Activated CD8-positive, alpha-beta memory T cell treated with anti-CD3 and anti-CD28 coated beads for 4 hours (primary cell): ENCODE measurements at places on chromosomes 11 and 22.

GRCh38 chr11:10050561-10050960 lies 243.5 kb downstream of the SBF2 start:
- no peak for DNase-seq

GRCh38 chr11:82792319-82792718 lies 58.7 kb upstream of the FAM181B start:
- no peak for DNase-seq

DNA sequence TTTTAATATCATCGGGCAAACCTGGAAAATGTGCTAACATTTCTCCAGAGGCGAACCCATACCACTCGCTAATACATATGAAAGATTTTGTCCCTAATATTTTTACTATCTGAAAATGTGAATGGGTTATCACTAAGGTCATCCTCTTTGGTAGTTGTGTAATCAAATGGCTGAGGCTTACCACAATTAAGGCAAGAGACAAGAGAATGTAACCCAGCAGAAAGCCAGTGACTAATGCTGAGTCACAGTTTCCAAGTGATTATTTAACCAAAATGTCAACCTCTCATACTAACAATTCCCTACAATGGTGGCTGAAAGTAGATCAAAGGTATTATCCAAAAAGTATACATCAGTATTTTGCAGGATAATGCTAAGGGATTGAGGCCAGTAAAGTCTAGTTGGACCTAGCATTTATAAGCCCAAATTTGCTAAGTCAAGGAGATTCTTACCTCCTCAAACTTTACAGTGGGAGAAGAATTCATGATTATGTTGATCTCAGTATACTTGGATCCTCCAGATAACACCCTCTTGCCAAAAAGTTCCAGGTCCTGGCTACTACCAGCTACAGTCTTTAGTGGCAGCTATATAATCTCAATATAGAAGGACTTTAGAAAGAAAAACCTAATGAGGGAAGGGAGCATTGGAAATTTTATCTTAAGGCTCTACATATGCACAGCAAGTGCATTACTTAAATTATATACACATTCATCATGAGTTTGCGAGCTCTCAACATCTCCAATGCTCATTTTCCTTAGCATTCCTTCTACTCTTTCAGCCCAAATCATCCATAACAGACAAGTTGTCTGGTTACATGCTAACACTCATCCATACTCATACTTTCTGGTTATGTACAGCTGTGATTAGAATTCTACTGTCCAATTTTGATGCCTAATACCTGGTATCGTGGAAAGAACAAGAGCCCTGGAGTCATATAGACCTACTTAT lies 25.4 kb downstream of the SIK3 start:
- DNase-seq, result no peak

DNA sequence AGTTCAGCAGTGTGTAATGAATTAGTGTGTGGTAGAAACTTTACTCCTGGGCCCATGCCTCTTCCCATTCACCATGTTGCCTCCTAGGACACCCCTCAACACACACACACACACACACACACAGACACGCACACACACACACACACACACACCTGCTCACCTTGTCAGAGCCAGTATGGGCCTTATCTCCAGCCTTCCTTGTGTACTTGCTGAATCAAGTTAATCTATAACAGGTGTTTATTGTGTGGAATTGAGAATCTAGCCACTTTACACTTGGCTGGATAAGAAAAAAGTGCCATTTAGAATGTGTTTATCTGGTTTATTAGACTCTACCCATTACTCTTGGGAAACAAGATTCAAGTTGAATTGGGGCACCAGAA lies 14.5 kb upstream of the ZDHHC13 start:
- DNase-seq, result no peak

DNA sequence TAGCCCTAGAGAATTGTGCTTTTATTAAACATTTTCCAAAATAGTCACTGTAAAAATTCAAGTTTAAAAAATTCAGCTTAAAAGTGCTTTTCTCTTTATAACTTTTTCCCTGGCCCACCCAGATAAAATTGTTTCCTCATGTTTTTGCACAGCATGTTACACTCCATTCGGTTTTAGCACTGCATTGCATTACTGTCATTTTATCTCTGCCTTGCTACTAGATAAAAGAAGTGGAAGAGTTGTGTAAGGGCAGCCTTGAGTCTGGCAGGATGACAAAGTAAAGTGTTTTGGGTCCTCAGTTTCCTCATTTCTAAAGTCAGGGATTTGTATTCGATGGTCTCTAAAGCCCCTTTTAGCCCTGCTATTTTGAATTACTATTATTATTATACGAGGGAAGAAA lies 99.8 kb downstream of the ATM start:
- DNase-seq, result no peak

- no peak for DNase-seq
Observed at GRCh38 chr11:96033095-96033494, 109.2 kb upstream of the MTMR2 start.

DNA sequence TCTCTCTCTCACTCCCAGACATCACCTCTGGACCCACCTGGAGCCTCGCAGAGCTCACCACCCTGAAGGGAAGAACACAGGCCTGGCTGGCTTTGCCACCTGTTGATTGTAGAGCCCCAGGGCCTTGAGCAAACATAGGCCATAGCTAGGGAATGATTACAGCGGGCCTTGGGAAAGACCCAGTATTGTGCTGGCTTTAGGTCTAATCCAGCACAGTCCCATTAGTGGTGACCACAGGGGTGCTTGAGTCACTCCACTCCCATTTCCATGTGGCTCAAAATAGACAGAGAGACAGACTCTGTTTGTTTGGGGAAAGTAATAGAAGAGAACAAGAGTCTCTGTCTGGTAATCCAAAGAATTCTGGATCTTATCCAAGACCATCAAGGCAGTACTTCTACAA lies 42.7 kb upstream of the FAM181B start:
- DNase-seq, result no peak

GRCh38 chr22:26259510-26259909 lies 90.2 kb downstream of the SEZ6L start:
- DNase-seq, result no peak

DNA sequence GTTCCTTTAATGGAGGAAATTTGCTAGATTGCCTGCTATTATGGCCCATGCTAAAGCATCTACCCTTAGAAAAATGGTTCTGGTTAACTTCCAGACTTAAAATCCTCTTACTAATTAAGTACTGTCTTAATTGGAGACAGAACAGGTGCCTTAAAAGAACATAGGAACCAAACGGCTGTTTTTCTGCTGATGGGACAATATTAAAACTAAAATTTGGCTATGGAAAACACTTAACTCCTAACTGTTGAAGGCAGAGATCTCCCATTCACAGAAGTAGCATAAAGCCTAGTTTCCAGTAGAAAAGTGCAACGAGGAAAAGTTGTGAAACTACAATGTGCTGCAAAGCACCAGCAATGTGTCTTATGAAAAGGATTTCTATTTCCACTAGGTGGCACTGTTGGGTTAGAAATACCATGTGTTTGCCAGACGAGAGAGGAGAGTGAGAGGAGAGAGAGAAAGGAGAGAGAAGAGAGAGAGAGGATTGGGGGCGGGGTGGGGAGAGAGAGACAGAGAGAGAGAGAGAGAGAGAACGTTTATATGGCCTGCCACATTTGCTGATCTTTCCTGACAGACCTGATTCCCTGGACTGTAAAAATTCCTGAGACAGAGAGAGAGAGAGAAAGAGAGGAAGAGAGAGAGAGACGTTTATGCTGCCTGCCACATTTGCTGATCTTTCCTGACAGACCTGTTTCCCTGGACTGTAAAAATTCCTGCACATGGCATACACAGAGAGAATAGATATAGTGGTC lies 51.5 kb downstream of the FAM181B start:
- no peak for DNase-seq

DNA sequence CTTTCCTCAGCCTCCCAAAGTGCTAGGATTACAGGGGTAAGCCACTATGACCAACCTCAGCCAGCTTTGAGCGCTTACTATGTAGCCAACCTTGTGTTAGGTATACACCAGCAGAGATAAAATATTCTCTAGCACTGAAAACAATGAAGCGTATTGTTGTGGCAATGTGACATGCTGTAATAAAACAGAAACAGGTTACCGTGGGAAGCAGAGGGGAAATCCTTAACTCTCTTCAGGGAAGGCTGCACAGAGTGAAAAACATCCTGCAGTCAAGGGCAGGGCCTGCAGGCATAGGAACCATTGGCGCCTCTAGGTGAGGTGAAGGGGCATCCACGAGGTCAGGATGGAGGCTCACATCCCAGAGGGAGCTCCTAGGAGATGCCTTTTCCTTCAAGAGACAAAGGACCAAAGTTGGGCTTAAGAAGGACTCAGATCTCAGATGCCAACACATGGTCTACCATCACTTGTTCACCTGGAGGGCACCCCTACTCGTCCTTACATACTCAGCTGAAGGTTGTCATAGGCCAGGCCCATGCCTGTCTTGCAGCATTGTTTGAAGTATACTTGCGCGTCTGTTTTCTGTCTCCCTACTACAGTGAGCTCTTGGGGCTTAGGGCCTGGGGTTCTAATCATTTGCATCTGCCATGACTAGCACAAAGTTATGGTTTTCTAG lies 8.0 kb downstream of the POLD4 start:
- DNase-seq, result no peak

GRCh38 chr11:4381901-4382300 lies 11.6 kb downstream of the TRIM21 start:
- no peak for DNase-seq

DNA sequence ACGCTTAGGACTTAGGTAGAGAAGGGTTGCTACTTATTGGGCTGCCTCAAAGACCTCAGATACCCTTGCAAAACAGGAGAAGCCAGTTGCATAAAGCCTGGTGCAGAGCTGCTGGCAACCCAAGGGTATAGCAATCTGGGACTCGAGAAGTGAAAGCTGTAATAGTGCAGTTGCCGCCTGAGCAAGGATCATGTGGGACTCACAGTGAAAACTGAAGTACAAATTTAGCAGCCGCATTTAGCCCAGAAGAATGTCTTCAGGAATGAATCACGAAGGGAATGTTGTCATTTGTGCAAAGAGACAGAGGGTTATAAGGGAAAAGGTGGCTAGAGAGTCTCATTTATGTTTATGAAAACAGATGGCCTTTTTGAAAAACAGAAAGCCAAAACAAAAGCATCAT lies 267.2 kb downstream of the TENM4 start:
- DNase-seq, result no peak

- DNase-seq, result no peak
Observed at GRCh38 chr11:31601635-31602282, 92.2 kb downstream of the ELP4 start.

- no peak for DNase-seq
Observed at GRCh38 chr11:9396310-9396709, 11.9 kb downstream of the IPO7 start.
